ENCODE measurements at places on chromosomes 13 and 19.

GRCh38 chr13:28705461-28706083 is 13.2 kb downstream of the SLC46A3 start:
- H3K27ac ChIP-seq = no peak overlapping the region
- no peaks in the 10 kb centered on the region for H3K27me3 ChIP-seq
- peaks cover 21% of the 10 kb centered on the region for H3K36me3 ChIP-seq
- H3K4me1 ChIP-seq = peaks cover 15% of the 10 kb centered on the region

GRCh38 chr19:18219911-18220631 is 6.2 kb downstream of the PDE4C start:
- no peak overlapping the region for H3K4me3 ChIP-seq
- no peaks in the 10 kb centered on the region for H3K4me1 ChIP-seq
- no peak overlapping the region for H3K27ac ChIP-seq
- no peaks in the 10 kb centered on the region for H3K36me3 ChIP-seq
- peaks cover 14% of the 10 kb centered on the region for H3K27me3 ChIP-seq

GRCh38 chr13:37495046-37495445 is 103.5 kb downstream of the POSTN start:
- H3K36me3 ChIP-seq = no peaks in the 10 kb centered on the region
- no peaks in the 10 kb centered on the region for H3K4me1 ChIP-seq
- DNase-seq = no peak
- H3K4me3 ChIP-seq = no peak overlapping the region

- DNase-seq = no peak
- H3K36me3 ChIP-seq = no peaks in the 10 kb centered on the region
- peaks cover 72% of the 10 kb centered on the region for H3K27me3 ChIP-seq
- no peak overlapping the region for H3K4me3 ChIP-seq
- no peak overlapping the region for H3K27ac ChIP-seq
- peaks cover 11% of the 10 kb centered on the region for H3K4me1 ChIP-seq
Observed at GRCh38 chr13:46486270-46486669, 66.7 kb upstream of the LRCH1 start.

DNA sequence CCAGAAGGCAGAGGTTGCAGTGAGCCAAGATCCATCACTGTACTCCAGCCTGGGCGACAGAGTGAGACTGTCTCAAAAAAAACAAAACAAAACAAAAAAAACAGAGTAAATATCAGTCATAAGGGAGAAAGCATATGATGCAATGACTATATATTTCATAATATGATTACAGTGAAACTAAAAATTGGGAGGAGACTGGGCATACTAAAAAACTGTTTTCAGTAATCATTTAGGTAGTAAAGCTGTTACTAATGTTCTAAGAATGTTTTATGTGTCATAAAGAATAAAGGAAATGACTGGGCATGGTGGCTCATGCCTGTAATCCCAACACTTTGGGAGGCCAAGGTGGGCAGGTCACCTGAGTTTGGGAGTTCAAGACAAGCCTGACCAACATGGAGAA is 15.9 kb downstream of the ZNF573 start:
- no peak overlapping the region for H3K4me3 ChIP-seq
- H3K4me1 ChIP-seq = no peaks in the 10 kb centered on the region
- H3K36me3 ChIP-seq = peaks cover 23% of the 10 kb centered on the region
- H3K27ac ChIP-seq = no peak overlapping the region
- no peaks in the 10 kb centered on the region for H3K27me3 ChIP-seq

DNA sequence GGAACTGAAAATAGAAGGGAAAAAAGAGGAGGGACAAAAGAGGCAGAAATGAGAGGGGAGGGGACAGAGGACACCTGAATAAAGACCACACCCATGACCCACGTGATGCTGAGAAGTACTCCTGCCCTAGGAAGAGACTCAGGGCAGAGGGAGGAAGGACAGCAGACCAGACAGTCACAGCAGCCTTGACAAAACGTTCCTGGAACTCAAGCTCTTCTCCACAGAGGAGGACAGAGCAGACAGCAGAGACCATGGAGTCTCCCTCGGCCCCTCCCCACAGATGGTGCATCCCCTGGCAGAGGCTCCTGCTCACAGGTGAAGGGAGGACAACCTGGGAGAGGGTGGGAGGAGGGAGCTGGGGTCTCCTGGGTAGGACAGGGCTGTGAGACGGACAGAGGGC is at the start of gene CEACAM5:
Gene CEACAM5 (plus strand): TSS at position 146 of the 400 bp plus-strand sequence. CDS start 106 bp downstream, at position 252.
- H3K4me3 ChIP-seq = no peak within 1 kb of the TSS
- no peaks in the 10 kb centered on the region for H3K36me3 ChIP-seq
- DNase-seq = no peak
- no peaks in the 10 kb centered on the region for H3K27me3 ChIP-seq

DNA sequence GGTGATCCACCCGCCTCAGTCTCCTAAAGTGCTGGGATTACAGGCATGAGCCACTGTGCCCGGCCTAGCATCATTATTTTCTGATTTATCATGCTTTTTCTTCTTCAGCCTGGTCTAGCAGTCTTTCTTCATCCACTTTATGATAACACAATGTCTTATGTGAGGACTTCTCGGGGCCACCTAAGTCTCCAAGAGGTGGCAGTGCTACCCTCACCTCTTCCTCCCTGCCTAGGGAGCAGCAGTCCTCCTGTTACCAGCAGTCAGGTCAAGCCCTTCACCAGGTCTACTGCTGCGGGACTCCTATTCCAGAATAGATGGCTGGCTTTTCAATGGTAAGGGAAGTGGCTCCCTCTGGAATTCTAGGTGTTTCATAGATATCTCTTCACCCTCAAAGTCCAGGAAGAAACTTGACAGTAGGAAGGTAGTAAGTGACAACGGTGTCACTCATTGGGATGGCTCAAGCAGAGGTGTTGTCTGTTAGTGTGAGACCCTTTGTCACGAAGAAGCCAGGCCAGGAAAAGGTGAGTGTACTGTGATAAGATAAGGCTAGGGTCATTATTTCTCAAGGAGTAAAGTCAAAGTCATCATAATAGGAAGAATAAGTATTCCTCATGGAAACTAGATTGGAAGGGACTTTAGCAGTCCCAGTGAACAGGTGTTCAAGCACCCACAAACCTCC is 164.0 kb downstream of the KLF5 start:
- no peak overlapping the region for H3K4me3 ChIP-seq
- H3K27me3 ChIP-seq = peaks cover 3% of the 10 kb centered on the region
- H3K4me1 ChIP-seq = peaks cover 5% of the 10 kb centered on the region

- H3K27me3 ChIP-seq = peaks cover 19% of the 10 kb centered on the region
- H3K27ac ChIP-seq = no peak overlapping the region
- no peak overlapping the region for H3K4me3 ChIP-seq
- no peaks in the 10 kb centered on the region for H3K4me1 ChIP-seq
- no peaks in the 10 kb centered on the region for H3K36me3 ChIP-seq
Observed at GRCh38 chr19:48508729-48509411, 2.8 kb downstream of the LMTK3 start.

DNA sequence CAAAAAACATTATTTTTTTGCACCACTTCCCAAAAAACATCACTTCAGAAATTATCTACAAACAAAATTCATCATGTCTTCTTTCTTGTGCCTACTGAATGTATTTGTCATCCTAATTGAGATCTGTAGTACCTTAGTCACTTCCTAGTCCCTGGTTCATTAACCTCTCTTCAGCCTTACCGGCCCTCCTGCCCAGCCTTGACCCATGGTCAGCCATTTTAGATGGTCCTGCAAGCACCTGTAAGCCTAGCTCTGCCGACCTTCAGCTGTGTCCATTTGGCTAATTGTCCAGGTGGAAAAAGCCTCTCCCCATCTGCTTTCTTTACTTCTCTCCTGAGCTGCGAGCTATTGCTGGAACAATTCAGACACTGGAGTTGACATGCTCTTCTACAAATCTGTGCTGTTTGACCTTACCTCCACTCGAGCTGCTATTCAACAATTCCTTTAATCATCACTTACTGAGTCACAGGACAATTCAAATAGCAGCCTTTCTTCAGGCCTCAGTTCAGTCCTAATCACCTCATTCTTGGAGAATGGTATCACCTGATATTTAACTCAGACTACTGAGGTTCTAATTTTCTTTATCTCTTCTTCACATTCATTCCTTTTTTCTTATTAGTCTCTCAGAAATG is 882.5 kb downstream of the PCDH9 start:
- no peaks in the 10 kb centered on the region for H3K36me3 ChIP-seq
- peaks cover 4% of the 10 kb centered on the region for H3K4me1 ChIP-seq
- H3K27me3 ChIP-seq = no peaks in the 10 kb centered on the region
- H3K4me3 ChIP-seq = no peak overlapping the region
- H3K27ac ChIP-seq = no peak overlapping the region
- DNase-seq = no peak

GRCh38 chr13:33146843-33147611 is 130.8 kb downstream of the KL start:
- no peaks in the 10 kb centered on the region for H3K4me1 ChIP-seq
- H3K36me3 ChIP-seq = no peaks in the 10 kb centered on the region
- no peak overlapping the region for H3K27ac ChIP-seq
- DNase-seq = no peak

- H3K27ac ChIP-seq = no peak overlapping the region
- H3K27me3 ChIP-seq = no peaks in the 10 kb centered on the region
- H3K36me3 ChIP-seq = no peaks in the 10 kb centered on the region
- DNase-seq = no peak
- H3K4me3 ChIP-seq = no peak overlapping the region
Observed at GRCh38 chr13:79226250-79226649, 179.8 kb downstream of the RBM26 start.

- H3K4me1 ChIP-seq = no peaks in the 10 kb centered on the region
- no peaks in the 10 kb centered on the region for H3K27me3 ChIP-seq
- no peak for DNase-seq
- H3K36me3 ChIP-seq = no peaks in the 10 kb centered on the region
- H3K27ac ChIP-seq = no peak overlapping the region
Observed at GRCh38 chr19:30999726-31000125, 349.5 kb downstream of the TSHZ3 start.

- no peak for DNase-seq
- H3K27me3 ChIP-seq = no peaks in the 10 kb centered on the region
Observed at GRCh38 chr13:32211813-32212212, 103.3 kb downstream of the ZAR1L start.

- no peaks in the 10 kb centered on the region for H3K27me3 ChIP-seq
- no peak for DNase-seq
- H3K36me3 ChIP-seq = no peaks in the 10 kb centered on the region
- no peak overlapping the region for H3K27ac ChIP-seq
Observed at GRCh38 chr19:2413629-2414028, 13.8 kb downstream of the TIMM13 start.

DNA sequence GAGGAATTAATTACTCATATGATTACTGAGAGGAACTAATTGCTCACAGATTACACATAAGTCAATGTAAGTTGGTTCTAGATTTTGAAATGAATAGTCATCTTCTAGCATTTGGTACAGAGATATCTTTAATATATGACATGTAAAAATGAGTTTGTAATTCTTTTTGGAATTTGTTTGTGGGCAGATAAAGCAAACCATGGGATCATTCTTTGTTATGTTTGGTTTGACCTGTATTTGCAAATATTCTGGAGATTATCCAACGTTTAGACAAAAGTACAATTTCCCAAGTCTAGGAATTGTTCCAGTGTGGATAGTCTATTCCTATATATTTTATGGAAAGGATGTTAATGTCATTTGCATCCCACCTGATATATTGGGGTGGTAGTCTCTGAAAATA is 309.6 kb upstream of the EDNRB start:
- H3K4me1 ChIP-seq = no peaks in the 10 kb centered on the region
- no peaks in the 10 kb centered on the region for H3K27me3 ChIP-seq
- no peaks in the 10 kb centered on the region for H3K36me3 ChIP-seq
- no peak overlapping the region for H3K27ac ChIP-seq
- H3K4me3 ChIP-seq = no peak overlapping the region
- DNase-seq = no peak

GRCh38 chr19:55528030-55528803 is 8.7 kb downstream of the SBK2 start:
- H3K27ac ChIP-seq = peak overlapping the region; percentile 56
- no peak overlapping the region for H3K4me3 ChIP-seq
- peaks cover 15% of the 10 kb centered on the region for H3K4me1 ChIP-seq
- no peak for DNase-seq

- peaks cover 24% of the 10 kb centered on the region for H3K36me3 ChIP-seq
- H3K4me3 ChIP-seq = no peak overlapping the region
- H3K4me1 ChIP-seq = peaks cover 37% of the 10 kb centered on the region
- peak overlapping the region; percentile 65 for H3K27ac ChIP-seq
Observed at GRCh38 chr19:19460761-19461265, 54.5 kb downstream of the TSSK6 start.

DNA sequence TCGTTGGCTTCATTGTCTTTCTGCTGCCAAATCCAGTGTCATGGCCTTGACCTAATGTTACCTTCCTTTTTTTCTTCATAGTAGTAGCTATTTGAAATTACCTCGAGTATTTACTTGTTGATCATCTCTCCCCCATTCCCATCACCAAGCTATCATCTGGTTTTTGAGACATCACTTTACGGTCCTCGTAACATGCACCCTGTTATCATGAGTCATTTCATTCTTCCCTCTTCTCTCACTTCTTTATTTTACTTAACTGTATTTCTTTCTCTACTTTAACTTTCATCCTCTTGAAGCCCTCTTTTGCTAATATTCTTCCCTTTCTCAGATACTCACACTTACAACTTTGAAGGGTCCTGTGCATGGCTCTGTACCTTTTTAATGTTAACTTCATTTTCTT is 31.8 kb downstream of the TPP2 start:
- H3K27me3 ChIP-seq = no peaks in the 10 kb centered on the region
- H3K27ac ChIP-seq = no peak overlapping the region
- DNase-seq = no peak
- H3K36me3 ChIP-seq = peaks cover 90% of the 10 kb centered on the region
- no peak overlapping the region for H3K4me3 ChIP-seq
- H3K4me1 ChIP-seq = no peaks in the 10 kb centered on the region

- H3K4me3 ChIP-seq = no peak overlapping the region
- no peak overlapping the region for H3K27ac ChIP-seq
- H3K27me3 ChIP-seq = no peaks in the 10 kb centered on the region
- no peaks in the 10 kb centered on the region for H3K36me3 ChIP-seq
Observed at GRCh38 chr19:51093101-51093500, 10.4 kb upstream of the KLK14 start.

GRCh38 chr13:46555722-46556417 is 2.9 kb downstream of the LRCH1 start:
- H3K4me3 ChIP-seq = no peak overlapping the region
- H3K4me1 ChIP-seq = peaks cover 4% of the 10 kb centered on the region
- H3K27me3 ChIP-seq = peaks cover 21% of the 10 kb centered on the region

DNA sequence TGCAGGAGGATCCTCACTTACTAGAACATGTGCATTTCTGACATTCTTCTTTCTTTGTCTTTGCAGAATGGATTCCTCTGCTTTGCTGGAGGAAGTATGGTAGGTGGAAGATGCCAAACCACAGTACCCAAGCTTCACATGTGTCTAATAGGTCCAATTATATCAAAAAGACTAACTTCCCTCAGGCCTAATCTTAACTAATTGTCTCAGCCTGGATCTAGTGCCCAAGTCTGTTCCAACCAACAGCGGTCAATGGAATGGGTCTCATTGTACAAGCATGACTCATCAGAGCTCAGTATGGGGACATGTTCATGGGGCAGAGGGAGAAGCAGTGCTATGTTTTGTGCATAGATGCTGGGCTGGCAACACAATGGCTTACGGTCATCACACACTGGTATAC is 81.6 kb upstream of the CSNK1A1L start:
- H3K4me3 ChIP-seq = no peak overlapping the region
- DNase-seq = no peak
- H3K36me3 ChIP-seq = no peaks in the 10 kb centered on the region

DNA sequence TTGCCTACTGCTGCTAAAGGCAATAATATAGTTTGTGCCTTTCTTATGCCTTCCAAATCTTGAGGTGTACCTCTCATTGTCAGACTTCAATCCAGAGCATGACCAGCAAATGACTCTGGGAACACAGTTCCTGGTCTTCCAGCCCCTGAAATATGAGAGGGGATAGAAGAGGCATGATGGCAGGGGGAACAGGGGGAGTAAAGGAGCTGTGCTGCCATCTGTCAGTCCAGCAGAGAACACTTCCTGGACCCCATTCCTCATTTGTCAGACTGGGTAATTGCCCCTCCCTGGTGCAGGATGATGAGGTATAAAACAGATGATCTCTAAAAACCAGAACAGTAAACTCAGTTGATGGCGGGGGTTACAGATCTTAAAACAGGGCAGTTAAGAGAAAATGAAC is 618.7 kb downstream of the DIAPH3 start:
- DNase-seq = no peak
- H3K27me3 ChIP-seq = no peaks in the 10 kb centered on the region
- no peak overlapping the region for H3K4me3 ChIP-seq
- no peaks in the 10 kb centered on the region for H3K36me3 ChIP-seq
- H3K27ac ChIP-seq = no peak overlapping the region

All from endodermal cell (in vitro differentiated cells).